Large intestine (tissue), 12 donors: ENCODE measurements at places on chromosomes 7 and 10. TPM values are rescaled to one million over a fixed set of nuclear protein-coding genes. Genes with fewer than 3 reads are reported as not detected.

DNA sequence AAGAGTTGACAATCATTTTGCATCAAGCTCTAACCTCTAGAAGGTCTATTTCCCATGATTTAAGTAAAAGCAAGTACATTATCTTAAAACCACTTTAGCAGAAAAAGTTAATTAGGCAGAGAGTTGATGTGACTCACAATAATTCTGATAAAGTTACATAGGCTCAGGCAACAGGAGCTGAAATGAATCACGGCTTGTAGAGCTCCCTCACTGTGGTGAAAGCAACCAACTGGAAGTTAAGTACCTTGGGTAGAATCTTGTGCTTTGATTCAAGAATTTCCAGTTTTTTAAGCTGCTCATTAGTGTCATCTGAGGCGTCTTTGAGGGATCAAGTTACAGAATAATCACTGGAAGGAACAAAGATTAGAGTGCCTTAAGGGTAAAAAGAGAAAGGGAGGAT is 68.9 kb upstream of the NFE2L3 start:
- peak; percentile 37 for DNase-seq

DNA sequence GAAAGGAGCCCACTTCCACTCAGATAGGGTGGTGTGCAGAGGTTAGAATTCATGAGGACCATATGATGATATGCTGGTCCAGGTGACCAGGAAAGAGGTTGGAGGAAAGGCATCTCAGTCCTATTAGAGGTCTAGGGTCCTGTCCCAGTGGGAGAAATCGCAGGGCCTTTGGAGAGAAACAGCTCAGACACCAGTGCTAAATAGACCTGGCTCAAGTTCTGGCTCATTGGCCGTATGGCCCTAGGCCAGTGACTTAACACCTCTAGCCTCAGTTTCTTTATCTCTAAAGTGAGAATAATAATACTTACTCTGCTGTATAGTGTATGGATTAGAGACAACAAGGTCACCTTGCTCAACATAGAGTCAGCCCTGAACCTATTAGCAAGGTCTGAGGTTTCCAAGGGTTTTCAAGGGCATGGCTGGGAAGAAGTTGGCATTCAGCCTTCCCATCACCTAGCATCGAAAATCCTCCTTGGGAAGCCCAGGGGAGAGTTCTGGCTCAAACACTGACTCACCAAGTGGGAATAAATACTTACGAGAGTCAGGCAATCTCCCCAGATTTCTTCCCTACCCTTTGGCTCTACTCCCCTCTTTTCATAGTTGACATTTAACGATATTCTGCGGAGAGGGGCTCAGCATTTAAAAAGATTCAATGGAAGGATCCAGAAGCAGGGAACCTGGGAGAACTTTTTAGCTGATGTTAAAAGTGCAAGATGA is 473.1 kb upstream of the PODXL start:
- no peak for DNase-seq

GRCh38 chr7:1555813-1556543 is at the start of gene TMEM184A:
TSS of gene TMEM184A (minus strand) at chr7:1556205. CDS start at chr7:1555484, 721 bp downstream.
- peak; percentile 95 for DNase-seq

DNA sequence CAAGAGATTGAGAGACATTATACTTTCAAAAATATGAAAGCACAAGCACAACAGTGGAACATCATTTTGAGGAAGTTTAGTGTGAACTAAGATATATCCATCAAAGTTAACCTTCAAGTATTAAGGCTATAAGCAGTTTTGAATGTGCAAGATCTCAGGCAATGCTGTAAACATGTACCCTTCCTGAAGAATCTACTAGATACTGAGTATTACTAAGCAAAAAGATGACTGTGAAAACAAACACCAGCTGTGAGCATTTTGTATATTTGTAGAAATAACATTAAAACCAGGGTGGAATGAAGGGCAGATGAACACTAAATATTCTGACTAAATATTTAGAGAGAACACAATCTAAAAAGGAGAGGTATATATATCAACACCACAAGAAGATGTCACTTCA is 41.3 kb upstream of the ADRA2A start:
- no peak for DNase-seq

- DNase-seq: no peak
Observed at GRCh38 chr7:158403013-158403821, 184.4 kb downstream of the PTPRN2 start.

- no peak for DNase-seq
Observed at GRCh38 chr10:32410569-32410968, 35.4 kb upstream of the CCDC7 start.

- DNase-seq: no peak
Observed at GRCh38 chr7:18499407-18500177, 4.0 kb downstream of the HDAC9 start.

DNA sequence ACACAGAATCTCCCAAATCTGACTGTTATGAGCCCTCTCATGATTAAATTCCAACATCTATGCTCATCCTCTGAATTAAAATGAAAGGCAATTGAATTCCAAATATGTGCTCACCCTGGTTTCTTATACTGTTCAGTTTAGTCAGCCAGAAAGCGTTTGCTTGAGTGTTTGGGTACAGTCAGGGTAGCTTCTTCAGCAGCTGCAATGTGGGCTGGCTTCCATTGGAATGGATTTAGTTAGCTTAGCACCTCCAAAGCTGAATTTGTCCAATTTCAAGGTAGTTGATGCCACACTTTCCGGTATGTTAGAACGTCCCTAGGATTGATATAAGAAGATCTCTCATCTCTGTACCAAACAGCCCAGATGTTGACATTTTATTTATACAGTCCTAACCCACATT is 9.3 kb downstream of the KLHL7 start:
- no peak for DNase-seq

- DNase-seq: no peak
Observed at GRCh38 chr7:19056305-19056704, 61.1 kb downstream of the TWIST1 start.

The PIP gene
- not detected for polyA plus RNA-seq

The ANLN gene
- polyA plus RNA-seq: 19.4 TPM

The DUSP5 gene
- 23.2 TPM for polyA plus RNA-seq

The PPP1R17 gene
- not detected for polyA plus RNA-seq

The PDCD11 gene
- polyA plus RNA-seq: 23.8 TPM
